ENCODE measurements at places on chromosomes 6 and 20.

DNA sequence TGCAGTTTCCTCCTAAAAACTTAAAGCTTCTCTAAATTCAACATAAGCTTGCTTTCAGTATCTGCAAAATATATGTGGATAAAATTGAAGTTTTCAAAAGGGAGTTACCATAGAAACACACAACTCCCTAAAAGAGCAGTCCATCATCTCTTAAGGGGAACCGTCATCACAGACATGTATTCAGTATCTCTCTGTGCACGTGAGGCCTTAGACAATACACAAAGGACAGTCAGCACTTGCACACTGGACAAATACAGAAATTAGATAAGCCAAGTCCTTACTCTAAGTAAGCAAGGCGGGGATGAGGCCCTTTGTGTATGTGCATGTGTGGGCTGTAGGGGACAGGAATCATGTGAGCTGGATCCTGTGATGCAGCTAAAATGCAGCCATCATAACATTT is 136.6 kb downstream of the BACH2 start:
- DNase-seq, result no peak

- no peak for DNase-seq
These were observed 5.5 kb upstream of the CDSN start for GRCh38 chr6:31125586-31126363.

DNA sequence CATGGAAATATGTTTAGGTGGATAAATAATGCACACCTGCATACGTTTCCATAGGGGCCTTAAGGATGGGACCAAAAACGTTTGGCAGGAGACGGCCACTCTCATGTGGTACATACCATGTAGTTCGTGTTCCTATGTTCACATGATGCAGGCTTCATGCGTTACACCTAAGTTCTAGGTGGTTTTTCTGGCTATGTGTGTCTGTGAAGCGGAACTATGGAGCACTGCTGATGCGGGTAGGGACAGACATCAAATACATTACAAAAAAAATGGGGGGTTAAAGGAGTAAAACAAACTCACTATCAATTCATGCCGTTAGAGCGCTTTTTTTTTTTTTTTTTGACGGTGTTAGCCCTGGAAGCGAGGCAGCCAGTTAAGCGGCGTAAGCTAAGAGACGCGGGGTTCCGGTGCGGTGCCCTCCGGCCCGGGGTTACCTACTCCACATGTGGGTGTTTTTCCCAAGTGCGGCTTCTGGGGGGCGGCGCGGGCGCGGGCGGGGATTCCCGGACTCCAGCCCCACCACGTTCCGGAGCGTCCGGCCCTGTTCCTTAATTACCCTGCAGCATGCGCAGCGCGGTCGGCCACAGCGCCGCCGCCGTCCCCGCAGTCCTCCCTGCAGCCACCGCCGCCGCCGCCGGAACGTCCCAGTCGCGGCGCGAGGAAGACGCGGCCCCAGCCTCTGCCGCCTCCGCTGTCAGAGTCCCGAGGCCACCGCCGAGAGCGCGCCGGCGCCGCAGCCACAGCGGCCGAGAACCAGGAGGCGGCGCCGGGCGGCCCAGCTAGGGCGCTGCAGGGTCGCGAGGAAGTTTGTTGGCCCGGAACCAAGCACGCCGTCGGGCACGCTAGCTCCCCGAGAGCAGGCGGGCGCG is 648 bp downstream of the COL19A1 start:
- DNase-seq, result peak; percentile 49

- DNase-seq, result no peak
These were observed 106.3 kb downstream of the RNF144B start for GRCh38 chr6:18493382-18493891.

DNA sequence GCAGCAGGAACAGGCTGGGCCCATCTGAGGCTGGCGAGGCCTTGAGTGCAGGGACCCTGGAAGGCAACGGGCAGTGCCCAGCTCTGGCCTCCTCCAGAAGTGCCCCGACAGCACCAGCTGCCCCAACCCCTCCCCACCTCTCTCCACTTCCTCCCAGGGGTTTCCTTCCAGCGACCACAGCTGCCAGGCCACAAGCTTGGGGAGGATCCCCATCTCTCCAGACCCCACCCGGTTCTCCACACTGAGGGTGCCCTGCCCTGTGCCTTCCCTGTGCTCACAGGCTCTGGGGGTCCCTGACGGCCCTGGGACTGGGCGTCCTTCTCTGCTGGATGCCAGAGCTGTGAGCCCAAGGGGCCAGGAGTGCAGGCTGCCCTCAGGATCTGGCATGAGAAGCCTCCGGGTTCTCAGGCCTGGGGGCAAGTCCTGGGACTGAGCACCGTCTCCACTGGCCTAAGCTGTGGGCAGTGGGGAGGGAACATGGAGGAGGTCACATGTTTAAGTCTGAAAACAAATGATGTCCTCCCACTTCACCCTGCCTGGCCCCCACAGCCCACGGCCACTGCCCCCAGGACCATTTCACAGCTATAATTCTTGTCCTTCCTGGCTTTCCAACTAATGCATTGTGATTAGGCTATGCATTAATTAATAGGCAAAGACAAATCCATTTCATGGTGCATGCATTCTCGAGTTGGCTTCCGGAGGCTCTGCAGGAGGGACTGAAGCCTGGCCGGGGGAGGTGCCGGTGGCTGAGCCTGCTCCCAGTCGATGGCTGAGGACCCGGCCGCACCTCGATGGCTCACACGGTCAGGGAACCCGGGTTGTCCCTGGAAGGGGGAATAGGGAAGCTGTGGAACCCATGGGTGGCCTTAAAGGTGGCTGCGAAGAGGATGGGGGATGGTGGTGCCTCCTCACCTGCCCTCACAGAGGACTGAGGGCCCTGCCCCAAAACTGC is 24.4 kb downstream of the BHLHE23 start:
- no peak for DNase-seq

- no peak for DNase-seq
These were observed 25.1 kb upstream of the CCR6 start for GRCh38 chr6:167097770-167098169.

GRCh38 chr6:75481936-75482593 is 11.5 kb downstream of the FILIP1 start:
- no peak for DNase-seq

GRCh38 chr20:54108326-54108642 is 37.9 kb upstream of the BCAS1 start:
- DNase-seq, result no peak

Data from activated T-cell treated with anti-CD3 and anti-CD28 coated beads for 24 hours (primary cell).